CD8-positive, alpha-beta memory T cell (primary cell): ENCODE measurements at places on chromosomes 6 and 20.

DNA sequence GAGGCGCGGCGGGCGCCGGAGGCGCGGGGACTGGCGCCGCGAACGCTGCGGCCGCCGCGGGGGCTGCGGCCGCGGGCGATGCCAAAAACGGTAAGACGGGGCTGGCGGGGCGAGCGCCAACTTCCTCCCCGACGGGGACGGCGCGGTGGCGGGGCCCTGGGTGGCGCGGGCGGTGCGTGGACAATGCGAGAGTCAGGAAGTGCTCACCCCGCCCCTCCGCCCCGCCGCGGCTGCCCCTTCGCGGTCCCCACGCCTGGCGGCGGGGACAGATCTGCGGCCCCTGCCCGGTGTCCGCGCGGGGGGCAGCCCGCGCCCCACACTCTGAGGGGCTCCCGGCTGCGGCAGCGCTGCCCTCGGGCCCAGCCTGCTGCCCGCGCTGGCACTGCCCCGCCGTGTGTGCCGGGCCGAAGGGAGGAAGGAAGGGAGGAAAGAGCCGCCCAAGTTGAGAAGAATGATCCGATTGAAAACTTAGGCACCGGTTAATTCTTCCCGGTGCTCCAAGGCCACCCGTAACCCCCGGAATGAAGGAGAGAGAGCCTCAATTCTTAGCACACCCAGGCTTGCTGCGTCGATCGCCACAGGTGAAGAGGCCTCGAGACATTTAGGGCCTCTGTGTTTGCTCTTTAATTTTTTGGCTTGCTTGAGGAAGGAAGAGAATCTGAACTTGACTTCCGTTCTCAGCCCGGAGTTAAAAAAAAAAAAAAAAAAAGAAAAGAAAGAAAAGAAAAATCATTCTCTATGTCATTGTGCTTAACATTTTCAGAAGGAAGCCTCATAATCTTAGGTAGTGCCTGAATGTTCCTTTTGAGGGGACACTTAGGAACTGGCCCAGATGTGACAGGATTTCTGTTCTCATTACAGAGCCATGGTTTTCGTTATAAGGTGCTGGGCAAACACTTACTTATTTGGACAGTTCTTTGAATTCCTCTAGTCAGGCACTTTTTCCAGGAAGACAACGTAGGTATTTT lies 982 bp downstream of the HECA start:
- DNase-seq = peak; percentile 73

DNA sequence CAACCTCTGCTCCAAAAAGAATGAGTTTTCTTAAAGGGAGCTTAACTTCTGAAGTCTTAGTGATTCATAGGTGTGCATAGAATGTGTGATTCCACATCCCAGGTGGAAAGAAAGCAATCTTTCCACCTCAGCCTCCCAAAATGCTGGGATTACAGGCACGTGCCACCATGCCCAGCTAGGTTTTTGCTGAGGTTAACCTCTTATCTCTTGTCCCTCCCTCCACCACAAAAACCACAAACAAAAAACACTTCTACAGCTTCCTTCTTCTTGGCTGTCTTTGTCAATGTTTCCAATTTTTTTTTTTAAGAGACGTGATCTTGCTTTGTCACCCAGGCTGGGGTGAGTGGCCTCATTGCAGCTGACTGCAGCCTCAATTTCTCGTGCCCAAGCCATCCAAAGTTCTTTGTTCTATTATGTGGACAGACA lies 8.1 kb upstream of the CSE1L start:
- DNase-seq = no peak

DNA sequence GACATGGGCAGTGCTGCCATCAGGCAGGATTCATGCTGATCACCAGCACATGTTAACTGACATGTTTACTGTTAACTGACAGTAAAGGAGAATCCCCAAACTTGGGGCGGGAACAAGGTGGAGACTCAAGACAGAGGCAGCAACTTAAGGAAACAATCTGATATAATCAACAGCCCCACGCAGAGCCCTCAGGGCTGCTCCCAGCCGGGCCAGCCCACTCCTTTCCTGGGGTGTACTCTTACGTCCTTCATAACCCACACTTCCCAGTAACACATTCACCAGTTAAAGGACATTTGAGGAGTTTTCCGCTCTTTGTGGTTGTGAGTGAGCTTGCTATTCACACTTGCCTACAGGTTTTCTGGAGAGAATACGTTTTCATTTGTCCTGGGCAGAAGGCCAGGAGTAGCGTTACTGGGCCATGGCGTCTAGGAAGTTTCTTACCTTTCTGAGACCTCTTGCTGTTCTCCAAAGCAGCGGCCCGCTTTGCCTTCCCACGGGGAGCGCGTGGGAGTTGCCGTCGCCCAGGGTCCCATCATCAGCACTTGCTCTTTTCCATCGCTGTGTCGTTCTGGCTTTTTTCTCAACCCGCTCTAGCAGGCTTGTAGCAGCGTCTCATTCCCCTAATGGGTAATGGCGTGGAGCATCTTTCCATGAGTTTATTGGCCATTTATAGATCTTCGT lies 56.4 kb downstream of the FOXF2 start:
- no peak for DNase-seq

DNA sequence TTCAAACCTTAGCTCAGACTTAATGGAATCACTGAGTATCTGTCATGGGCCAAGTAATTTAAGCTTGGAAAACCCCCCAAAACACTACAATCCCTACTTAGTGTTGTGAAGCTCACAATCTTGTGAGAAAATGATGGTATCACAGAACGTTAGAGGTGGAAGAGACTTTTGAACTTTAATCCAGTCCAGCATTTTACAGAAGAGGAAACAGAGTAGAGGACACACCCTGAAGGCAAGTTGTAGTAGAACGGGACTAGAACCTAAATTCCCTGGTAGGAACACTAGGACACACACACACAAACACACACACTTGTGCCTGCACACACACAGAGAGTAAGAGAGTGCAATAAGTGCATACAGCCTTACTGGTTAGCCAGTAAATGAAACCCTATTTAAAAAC lies 50.2 kb upstream of the CAP2 start:
- no peak for DNase-seq

- DNase-seq = no peak
Measured at GRCh38 chr6:147641511-147641910, 133.0 kb downstream of the SAMD5 start.

DNA sequence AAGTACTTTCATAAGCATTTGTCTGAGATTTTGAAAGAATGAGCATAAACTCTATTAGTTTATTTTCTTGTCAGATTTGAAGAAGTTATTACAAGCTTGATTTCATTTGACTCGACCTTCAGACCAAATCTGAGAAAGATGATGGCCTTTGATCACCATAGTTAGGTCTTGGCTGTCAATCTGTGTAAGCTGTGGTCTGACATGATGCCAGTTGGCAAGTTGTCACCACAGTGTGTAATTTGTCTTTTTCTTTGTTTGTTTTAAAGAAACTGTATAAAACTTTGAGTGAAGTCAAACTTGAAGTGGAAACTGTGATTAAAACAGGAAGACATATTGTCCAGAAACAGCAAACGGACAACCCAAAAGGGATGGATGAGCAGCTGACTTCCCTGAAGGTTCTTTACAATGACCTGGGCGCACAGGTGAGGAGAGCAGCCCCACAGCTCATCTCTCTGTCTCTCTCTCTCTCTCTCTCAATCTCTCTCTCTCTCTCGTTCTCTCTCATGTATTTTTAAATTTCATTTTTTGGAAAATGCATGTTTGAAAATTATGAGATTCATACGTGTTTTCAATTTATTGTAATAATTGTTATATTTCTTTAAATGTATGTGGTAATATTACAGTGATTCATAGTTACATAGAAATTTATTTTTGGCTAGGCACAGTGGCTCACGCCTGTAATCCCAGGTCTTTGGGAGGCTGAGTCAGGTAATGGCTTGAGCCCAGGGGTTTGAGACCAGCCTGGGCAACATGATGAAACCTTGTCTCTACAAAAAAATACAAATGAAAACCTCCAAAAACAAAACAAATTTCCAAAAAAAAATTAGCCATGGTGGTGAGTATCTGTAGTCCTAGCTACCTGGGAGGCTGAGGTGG lies 208.1 kb downstream of the UTRN start:
- DNase-seq = no peak

DNA sequence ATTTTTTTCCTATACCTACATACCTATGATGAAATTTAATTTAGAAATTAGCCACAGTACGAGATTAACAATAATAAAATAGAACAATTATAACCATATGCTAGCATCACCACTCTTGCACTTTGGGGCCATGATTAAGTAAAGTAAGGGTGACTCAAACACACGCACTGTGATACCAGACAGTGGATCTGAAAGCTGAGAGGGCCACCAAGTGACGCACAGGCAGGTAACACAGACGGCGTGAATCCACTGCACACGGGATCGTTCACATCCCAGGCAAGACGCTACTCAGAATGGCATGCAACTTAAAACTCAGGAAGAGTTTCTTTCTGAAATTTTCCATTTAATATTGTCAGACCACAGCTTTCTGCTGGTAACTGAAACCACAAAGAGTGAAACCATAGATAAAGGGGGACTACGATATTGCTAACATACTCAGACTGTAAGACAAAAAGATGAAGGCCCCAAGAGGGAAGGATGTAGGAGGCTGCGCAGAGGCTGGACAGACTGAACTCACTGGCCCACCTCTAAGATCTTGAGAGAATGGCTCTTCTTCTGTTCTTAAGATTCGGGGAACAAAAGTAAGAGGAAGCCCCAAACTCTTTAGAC lies 17.9 kb downstream of the RRBP1 start:
- DNase-seq = no peak

DNA sequence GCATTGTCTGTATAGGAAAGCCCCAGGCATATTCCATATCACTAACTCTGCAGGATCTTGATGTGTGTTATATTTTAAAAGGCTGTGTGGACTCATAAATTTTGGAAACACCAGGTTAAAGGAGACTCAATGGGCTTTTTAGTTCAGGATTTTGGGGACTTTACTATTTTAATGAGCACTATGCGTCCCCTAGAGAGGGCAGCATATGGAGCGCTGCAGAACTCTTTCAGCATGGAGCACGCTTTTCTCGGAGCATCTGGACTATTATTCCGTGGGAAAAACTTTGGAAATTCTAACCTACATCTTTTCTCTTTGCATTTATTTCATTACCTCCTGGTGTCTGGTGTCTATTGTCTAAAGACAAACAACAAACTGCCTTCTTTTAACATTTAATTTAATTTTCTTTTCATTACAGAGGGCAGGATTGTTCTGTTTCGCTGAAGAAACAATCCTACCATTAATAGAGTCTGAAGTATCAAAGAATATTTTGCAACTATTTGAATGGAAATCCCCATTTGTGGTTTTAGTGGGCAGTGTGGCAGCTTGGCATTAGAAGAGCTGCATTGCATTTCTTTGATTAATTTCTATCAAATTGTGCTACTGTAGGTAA lies 399.9 kb upstream of the HSF2 start:
- DNase-seq = no peak

GRCh38 chr20:50824137-50824536 lies 29.3 kb downstream of the BCAS4 start:
- no peak for DNase-seq

DNA sequence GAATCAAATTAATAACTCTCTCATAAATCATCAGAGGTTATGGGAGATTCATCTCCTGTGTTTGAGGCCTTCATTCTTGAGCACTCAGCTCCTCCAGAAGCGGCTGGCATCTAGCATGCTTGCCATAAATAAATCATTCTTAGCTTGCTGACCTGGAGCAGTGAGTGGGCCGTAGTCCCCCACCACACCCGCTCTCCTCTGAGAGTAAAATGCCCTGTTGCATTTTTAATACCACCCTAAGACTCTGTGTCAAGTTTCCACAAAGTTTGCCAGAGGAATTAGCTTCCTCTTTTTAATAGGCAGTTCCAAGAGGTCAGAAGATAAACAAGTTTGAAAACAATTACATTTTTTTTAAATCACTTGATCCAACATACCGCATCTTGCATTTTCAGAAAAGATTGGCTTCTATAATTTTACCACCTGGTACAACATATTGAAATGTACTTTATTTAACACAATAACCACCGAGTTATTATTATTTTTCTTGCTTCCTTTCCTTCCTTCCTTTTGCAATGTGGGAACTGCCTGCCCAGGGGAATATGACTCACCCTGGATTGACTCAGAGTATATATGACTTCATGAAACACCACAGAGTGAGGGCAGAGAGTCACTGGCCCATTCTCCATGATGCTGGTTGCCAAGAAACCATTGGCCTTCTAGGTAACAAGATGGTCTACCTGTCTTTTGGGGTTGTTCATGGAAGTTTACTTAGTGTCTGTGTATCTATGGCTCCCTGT lies 29.4 kb upstream of the CLIC5 start:
- no peak for DNase-seq

- DNase-seq = no peak
Measured at GRCh38 chr6:35777356-35778102, 1.1 kb downstream of the CLPSL2 start.

DNA sequence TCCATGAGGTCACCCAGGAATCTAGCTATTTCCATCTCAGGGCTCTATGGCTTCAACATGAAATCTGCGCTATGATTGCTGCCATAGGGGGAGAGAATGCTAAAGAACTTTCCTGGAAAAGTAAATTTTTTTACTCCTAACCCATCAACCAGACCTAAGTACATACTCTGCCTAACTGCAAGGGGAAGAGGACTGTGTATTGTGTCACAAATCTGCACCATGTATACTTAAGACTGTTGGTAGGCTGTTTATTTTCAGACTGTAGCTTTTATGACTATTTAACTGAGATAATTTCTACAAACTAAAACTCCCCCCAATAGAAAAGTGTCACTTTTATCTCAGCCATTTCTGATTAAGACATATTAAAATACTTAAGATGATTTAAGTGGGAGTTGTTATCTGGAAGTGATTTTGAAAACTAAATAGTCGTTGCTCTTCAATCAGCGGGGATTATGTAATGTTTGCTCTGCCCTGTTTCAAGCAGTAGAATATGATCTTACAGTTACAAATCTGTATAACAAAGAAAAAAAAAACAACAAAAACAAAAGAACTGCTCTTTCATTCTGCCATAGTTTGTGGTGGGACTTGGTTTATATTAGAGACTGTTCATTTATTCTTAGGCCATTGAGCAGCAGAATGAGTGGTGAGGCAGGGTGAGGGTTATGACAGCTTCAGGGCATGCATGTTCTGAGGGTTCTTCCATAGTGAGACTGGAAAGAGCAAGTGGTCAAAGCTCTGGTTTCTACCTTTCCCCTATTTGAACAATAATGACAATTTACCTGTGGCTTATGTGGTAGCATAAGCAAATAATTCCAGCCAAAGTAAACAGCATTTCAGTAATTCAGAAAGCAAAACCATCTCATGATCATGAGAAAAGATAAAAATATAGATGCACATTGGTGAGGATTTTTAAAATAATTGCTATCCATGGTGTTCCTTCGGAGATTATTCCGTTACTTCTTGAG lies 126.3 kb upstream of the CEP162 start:
- no peak for DNase-seq

- no peak for DNase-seq
Measured at GRCh38 chr6:49553384-49553783, 2.9 kb downstream of the C6orf141 start.

- DNase-seq = no peak
Measured at GRCh38 chr6:89692256-89692655, 53.7 kb upstream of the LYRM2 start.

DNA sequence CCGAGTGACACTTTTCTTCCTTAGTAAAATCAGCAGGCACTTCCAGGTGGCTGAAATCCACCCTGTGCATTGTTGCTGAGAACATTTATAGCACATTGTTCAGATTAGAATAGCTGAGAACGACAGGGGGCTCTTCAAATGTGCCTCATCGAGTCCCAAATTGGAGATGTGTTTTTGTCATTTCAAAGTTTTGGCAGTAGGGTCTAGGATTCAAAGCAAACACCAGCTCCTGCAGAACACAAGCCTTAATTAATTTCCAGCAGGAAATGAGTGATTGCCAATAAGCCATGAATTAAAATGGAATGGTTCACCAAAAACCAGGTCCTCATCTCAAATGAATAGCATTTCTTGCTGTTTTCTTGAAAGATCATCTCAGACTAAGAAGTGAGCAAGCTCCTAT lies 171.6 kb downstream of the PLCB1 start:
- no peak for DNase-seq

- DNase-seq = no peak
Measured at GRCh38 chr6:49730251-49730650, 13.9 kb downstream of the CRISP3 start.
